Activated CD4-positive, alpha-beta T cell treated with anti-CD3 and anti-CD28 coated beads, Interleukin-2, amount 10 ng/mL, durations not matched to agents 24 days and 14 days (primary cell): ENCODE measurements at places on chromosomes 5 and 9. TPM values are rescaled to one million over a fixed set of nuclear protein-coding genes. Genes with fewer than 3 reads are reported as not detected.

The SPATA31E1 gene
- total RNA-seq: not detected in 2 replicates

GRCh38 chr9:20317701-20318100 is 304.6 kb downstream of the MLLT3 start:
- no peak for DNase-seq

The WDR31 gene
- 2.2 and 2.7 TPM in 2 replicates for total RNA-seq

DNA sequence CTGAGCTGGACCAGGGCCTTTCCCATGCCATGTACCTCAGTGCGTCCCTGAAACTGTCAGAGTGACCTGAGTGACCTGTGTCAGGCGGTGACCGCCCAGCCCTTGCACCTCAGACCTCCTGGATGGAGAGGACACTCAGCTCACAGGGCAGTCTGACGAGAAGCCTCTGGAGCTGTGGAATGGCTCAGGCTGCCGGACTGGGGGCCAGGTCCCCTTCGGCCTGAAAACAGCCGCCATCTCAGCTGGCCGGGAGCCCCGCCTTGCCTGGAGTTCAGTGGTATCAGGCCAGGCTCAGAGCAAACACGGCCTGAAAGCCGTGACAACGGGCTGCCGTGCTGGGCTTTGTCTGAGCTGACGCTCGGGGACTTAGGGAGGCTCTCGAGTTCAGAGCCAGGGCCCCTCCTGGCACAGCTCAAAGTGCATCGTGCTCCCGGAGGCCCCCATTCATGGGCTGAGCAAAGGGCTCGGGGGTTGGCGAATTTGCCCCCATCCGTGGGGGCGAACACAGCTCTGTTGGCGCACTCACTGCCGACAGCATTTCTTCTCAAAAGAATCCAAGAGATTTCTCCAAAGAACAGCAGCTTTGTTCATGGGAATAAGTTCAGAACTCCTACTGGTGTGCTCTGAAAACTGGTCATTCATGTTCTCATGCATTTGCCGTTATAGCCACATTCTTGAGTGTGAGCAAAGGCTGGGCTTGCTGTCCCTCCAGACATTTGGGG is 8.4 kb upstream of the SLC9A3 start:
- DNase-seq: no peak

The NEUROG1 gene
- total RNA-seq: not detected in 2 replicates

The ENTPD2 gene
- total RNA-seq: 0.21 TPM in 1 of 2 replicates, not detected in the other

The TRIM14 gene
- 47.3 and 47.8 TPM in 2 replicates for total RNA-seq

GRCh38 chr9:108655818-108656217 is 200.0 kb downstream of the ACTL7B start:
- DNase-seq: no peak

- DNase-seq: no peak
Measured at GRCh38 chr5:7916171-7916804, 47.3 kb downstream of the MTRR start.

The GRXCR2 gene
- total RNA-seq: not detected in 2 replicates

The STPG3 gene
- 0.54 and 0.99 TPM in 2 replicates for total RNA-seq

The C9orf152 gene
- not detected in 2 replicates for total RNA-seq

- no peak for DNase-seq
Measured at GRCh38 chr9:89882930-89883361, 278.1 kb downstream of the GADD45G start.
